ENCODE measurements at places on chromosomes 5 and 9.

GRCh38 chr9:130010151-130010988 lies 32.6 kb downstream of the FNBP1 start:
- no peak for DNase-seq

GRCh38 chr9:129895376-129896268 lies 60.4 kb downstream of the USP20 start:
- DNase-seq: no peak

GRCh38 chr5:148732692-148733091 lies 78.4 kb upstream of the HTR4 start:
- no peak for DNase-seq

DNA sequence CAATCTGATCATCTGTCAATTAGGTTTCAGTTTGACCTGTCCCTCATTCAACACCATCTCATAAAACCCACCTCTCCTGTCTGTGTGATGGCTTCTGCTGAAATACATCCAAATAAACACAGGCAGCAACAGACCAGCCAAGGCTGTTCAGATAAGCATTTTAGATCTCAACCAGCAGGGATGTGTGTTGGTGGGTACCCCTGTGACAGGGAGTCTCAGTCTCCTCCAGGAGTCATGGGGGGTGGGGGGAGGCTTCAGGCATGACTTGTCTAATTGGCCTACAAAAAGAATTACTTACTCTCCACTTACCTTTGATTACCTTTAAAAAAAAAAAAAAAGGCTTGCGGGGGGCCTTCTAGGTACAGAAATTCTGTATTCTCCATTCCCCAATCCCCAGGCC lies 65.9 kb downstream of the ROR2 start:
- no peak for DNase-seq

- DNase-seq: no peak
These were observed 221.4 kb downstream of the CFAP90 start for GRCh38 chr5:7629561-7629960.

GRCh38 chr5:115578657-115579056 lies 23.6 kb downstream of the TICAM2 start:
- no peak for DNase-seq

- DNase-seq: no peak
These were observed 134.7 kb downstream of the DPYSL3 start for GRCh38 chr5:147375151-147375550.
